ENCODE measurements at places on chromosomes 2 and 18.

- no peak for DNase-seq
These were observed 137.4 kb downstream of the CALCRL start for GRCh38 chr2:187310701-187311100.

DNA sequence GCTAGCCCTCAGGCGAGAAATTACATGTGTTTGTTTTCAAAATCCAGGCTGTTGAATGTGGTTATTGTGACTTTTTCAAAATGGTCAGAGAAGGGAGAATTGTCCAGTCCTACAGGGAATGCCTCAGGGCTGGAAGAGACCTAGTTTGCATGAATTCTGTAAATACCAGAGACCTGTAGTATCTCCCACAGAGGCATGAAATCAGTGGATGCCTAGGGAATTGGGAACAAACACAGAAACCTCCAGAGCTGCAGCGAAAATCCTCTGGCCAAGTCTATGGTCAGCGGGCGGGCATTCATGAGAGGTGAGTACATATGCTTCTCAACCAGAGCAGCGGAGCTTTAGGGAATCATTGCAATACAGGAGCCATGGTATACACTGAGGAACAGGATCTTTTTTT lies 1596.5 kb upstream of the NXPH2 start:
- DNase-seq, result no peak

GRCh38 chr18:59681521-59682004 lies 15.7 kb downstream of the CCBE1 start:
- no peak for DNase-seq

- DNase-seq, result no peak
These were observed 16.8 kb downstream of the SERPINB10 start for GRCh38 chr18:63924551-63924950.

GRCh38 chr18:29849144-29849543 lies 1193.4 kb downstream of the DSC3 start:
- DNase-seq, result no peak

DNA sequence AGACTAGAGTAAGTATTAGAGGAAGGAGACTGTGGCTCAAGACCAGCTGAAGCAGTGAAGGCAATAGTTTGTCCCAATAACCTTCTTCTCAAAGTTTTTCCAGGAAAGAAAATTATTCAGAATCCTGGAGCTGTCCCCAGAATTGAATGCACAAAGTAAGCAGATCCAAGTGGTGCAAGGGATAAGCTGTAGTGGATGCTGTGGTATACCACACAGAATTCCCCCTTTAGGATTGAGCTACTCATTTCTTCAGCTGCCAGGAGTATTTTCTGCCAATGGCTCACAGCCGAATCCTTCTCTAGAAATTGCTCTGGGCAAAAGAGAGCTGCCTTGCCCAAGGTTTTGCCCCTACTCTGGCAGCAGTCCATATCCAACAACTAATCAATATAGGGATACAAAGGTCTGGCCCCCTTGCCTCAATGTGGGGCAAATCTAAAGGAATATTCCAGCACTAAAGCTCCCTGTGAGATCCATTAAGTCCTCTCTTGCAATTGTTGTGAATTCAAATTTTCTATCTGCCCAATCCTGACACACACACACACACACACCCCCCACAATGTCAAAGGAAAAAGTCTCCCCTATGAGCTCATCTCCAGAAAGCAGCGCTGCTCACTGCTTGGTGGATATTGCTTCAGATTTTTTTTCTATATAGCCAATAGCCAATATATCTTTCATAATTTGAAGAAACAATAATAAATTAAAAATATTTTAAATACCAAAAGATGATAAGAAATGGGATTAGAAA lies 18.4 kb upstream of the TCF7L1 start:
- DNase-seq, result no peak

DNA sequence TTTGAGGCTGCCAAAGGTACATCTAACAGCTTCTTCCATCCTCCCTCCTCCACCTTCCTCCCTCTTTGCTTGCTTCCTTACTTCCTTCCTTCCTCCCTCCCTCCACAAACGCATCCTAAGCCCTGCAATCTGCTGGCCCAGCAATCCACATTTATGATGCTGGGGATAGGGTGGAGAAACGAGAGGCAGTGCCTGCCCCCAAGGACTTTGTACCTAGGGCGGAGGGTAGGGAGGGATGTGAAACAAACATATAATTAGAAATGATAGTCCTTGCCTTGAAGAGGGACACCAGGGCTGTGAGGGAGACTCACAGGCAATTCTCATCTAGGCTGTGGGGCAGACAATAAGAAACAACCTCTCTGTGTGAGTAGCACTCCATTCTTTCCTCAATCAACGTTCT lies 188.3 kb downstream of the ANKRD30B start:
- DNase-seq, result no peak

- no peak for DNase-seq
These were observed 634.0 kb downstream of the LRP1B start for GRCh38 chr2:141496810-141497209.

DNA sequence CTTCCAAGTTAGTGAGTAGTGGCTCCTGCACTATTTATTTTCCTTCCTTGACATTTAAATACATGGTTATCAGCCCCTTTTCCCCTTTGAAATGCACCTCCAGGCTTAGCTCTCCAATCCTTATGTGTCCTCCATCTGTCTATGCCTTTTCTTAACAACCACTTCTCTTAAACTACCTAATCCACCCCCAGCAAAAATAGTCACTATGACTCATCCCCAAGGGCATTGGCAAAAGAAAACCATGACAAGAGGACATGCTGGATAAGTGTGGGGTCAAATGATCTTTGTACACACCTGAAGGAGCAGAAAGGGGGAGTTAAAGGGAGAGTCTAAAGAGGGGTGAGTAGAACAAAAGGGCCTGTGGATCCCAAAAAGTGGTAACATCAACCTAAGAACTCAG lies 127.2 kb downstream of the ANKRD44 start:
- no peak for DNase-seq

DNA sequence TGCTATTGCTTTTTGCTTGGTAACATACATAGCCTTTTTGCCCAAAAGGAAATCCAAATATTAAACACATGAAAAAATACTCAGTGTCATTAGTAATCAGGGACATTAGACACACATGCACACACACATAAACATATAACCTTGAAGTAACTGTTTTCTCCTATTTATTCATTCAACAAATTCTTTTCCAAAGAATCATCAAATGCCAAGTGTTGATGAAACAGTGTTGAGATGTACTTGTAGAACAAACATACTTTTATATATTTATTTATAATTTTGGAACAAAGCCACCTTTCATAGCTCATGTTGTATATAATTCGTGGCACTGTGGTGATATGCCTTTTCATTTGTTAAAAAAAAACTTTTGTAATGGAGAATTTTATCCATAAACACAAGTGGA lies 81.0 kb downstream of the APLF start:
- no peak for DNase-seq

DNA sequence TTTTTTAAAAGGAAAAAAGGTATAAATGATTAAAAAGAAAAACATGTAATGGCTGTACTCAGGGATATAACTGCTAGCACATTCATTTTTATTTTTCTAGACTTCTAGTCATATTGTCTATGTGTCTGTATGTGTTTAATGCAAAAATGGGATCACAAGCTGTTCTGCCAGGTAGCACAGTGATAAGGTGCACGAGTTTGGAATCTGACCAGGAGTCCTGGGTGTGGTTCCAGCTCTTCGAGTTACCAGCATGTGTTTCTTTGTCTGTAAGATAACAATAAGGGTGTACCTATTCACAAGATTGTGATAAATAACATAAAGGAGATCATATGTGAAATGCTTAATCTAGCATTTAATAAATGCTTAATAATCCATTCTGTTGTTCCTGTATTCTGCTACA lies 145.3 kb downstream of the PKP4 start:
- no peak for DNase-seq

- DNase-seq, result no peak
These were observed 80.9 kb downstream of the GALNT1 start for GRCh38 chr18:35662293-35663062.

GRCh38 chr2:98900721-98901120 lies 35.3 kb downstream of the CRACDL start:
- peak; percentile 23 for DNase-seq

- no peak for DNase-seq
These were observed 412.8 kb downstream of the CMPK2 start for GRCh38 chr2:6452702-6453481.

- DNase-seq, result no peak
These were observed 16.3 kb downstream of the CAPN14 start for GRCh38 chr2:31200972-31201371.

- DNase-seq, result peak; percentile 54
These were observed 1.6 kb downstream of the MTCL1 start for GRCh38 chr18:8706791-8707555.

GRCh38 chr2:205780645-205781044 lies 98.3 kb downstream of the NRP2 start:
- DNase-seq, result no peak

DNA sequence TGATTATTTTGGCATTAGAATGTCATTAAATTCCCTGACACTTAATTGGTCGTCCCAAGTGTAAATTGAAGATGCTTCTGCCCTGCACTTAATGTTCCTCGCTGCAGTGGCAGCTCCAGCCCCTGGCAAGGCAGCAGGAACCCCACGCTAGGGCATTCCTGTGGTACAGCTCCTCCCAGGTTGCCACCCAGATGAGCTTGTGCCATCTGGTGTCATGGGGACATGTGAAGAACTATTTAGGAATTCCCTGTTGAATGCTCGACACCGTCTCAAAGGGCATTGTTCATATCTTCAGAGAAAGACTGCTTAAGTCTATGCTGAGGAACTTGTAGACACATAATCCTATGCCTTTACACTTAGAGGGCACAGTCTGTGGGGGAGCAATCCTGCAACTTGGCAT lies 38.9 kb downstream of the BCL2L11 start:
- no peak for DNase-seq

- DNase-seq, result no peak
These were observed 167.5 kb downstream of the UPP2 start for GRCh38 chr2:158269143-158269542.

DNA sequence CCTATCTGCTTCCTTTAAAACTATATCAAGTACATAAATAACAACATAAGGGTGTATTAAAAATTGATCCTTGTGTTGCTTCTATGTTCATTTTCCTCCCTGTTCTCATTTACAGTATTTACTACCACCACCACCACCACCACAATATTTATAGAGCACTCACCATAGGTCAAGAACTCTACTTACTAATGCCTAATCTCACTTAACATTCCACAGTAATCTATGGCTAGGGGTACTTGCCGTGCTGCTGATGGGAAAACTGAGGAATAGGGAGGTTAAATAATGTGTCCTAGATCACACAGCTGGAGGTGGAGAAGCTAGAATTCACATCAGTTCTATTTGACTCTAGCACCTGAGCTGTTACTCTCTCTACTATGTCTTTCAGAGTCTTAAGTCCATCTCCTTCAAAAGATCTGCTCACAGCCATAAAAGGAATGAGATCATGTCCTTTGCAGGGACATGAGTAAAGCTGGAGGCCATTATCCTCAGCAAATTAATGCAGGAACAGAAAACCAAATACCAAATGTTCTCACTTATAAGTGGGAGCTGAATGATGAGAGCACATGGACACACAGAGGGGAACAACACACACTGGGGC lies 54.1 kb upstream of the ZNF385B start:
- DNase-seq, result no peak

DNA sequence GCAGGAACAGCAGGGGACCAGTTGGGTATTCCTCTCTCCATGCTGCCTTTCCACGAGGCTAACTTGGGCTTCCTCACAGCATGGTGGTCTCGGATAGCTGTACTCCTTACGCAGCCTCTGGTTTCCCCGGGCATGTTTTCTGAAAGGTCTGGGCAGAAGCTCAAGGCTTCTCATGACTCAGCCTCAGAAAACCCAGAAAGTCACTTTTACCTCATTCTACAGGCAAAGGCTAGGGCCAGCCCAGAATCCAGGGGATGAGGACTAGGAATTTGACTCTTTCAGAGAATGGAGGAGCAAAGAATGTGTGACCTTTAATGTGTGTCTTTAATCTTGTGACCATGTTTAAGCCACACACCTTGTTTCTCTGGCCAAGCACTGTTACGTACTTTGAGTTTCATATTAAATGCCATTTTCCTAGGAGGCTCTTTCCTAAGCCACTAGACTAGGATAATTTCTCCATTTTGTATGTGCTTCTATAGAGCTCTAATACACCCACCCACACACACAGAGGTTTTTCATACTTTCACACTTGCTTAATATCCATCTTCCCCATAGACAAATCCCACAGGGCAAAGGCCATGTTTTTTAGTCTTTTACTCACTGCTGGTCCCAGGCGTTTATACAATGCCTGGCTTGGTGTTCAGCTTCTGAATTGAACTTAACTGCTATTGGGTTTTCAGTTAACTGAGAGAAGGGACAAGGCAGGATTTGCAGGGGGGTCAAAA lies 77.3 kb downstream of the LONRF2 start:
- no peak for DNase-seq

GRCh38 chr2:162509288-162509968 lies 165.5 kb downstream of the GCA start:
- no peak for DNase-seq
